ENCODE measurements at places on chromosomes 5 and 9. TPM values are rescaled to one million over a fixed set of nuclear protein-coding genes. Genes with fewer than 3 reads are reported as not detected.

PCDHB13 gene
- 0.73 TPM for polyA plus RNA-seq

UBAC1 gene
- polyA plus RNA-seq, result 35.8 TPM

AQP3 gene
- 12.4 TPM for polyA plus RNA-seq

- DNase-seq, result peak; percentile 26
Measured at GRCh38 chr9:91775011-91775707, 174.9 kb downstream of the ROR2 start.

DNA sequence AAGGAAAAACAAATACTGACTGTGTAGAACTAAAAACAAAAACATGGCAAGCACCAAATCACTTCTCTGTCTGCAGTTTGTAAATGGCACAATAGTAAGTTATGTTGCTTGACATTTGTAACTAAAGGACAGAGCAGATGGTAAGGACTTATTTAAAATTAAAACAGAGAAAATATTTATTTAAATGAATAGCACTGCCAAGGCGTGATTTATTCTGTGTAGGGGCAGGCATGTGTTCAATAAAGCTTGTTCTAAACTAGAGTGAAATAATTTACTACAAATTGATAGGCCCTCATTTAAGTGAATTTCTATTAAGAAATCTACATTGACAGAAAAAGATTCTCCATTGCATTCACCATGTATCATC lies 231.5 kb downstream of the CYLC2 start:
- no peak for DNase-seq

- DNase-seq, result no peak
Measured at GRCh38 chr5:154366353-154366752, 79.4 kb upstream of the SAP30L start.

DNA sequence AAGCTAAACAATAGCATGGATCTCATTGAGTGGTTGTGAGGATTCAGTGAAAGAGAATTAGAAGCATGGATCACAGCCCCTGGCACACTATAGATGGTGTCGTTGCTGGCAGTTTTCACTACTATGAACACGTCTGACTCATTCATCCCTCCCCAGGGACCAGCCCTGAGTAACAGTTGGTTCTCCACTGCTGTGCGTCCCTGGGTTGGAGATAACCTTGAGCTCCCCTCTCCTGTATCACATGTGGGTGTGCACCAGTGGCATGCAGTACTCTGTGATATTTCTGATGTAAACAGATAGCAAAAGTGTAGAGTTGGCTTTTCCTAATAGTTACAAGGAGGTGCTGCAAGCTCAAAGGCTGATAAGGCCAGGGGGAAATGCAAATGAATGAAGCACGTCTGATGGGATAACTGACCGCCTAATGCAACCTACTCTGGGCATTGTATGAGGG lies 8.8 kb upstream of the LCP2 start:
- no peak for DNase-seq

GRCh38 chr9:134222018-134222573 lies 57.7 kb upstream of the RNU6ATAC start:
- no peak for DNase-seq

GRCh38 chr9:95733741-95734666 lies 141.5 kb upstream of the ERCC6L2 start:
- no peak for DNase-seq

DNA sequence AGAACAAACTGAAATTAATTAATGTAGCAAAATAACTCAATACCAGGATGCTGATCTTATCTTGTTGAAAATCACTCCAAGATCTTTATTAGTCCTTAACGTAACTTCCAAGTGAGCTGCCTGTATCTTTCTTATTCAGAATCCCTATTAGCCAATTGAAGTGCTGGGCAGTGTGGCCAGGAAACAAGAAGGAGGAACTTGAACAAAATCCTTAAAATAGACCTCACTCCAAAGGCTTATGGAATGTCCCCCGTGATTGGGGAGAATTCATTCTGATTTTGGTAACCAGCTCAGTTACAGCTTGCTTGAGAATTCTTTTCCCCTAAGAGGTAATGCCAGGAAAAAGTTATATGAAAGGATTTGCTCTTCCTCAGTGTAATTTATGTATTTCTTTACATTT lies 171.0 kb downstream of the DEPDC1B start:
- DNase-seq, result no peak

DNA sequence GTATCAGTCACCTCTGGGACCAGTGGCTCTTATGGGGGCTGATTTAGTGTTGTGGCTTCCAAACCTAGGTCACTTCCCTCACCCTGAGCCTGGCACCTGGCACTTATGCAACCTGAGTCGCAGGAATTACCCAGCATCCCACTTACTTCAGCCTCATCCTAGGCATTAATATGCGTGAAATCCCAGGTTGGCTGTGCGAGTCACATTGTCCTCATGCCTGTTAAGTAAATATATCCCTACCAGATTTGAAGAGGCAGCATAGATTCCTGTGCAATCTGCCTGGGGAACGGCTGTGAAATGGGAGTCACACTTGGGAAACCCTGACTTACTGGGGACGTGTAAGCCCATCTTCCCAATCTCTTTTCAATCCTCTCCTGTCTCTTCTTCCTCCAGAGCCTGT lies 42.7 kb upstream of the AKNA start:
- DNase-seq, result no peak

DNA sequence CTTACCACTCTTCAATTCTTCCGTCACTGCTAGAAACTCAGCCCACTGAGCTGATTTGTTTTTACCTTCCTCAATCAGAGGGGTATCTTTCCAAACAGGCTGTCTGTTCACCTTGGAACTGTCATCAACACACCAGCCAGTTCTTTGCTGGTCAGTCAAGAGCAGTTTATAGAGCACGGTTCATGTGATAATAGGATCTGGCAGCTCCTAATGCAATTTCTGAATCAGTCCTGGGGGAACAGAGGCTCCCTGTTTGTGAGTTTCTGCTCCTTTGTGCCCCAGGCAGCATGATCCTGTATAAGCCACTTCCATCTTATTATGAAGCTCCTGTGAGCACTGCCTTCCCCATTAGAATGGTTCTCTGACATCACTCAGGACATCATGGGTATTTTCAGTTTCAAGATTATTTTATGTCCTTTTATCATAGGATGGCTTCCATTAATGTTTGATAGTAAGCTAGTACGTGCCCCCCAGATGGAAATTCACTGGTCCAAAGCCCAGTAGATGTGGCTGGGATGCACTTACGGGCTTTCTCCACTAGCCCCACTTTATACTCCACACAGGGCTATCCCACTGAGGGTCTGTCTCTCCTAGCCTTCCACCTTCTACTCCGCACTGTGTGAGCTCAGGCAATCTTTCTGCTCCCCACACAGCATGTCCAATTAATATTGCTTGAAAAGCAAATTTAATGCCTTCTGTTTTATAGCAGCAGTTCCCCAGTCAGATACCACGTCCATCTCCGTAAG lies 85.5 kb upstream of the SPIN1 start:
- DNase-seq, result no peak

DNA sequence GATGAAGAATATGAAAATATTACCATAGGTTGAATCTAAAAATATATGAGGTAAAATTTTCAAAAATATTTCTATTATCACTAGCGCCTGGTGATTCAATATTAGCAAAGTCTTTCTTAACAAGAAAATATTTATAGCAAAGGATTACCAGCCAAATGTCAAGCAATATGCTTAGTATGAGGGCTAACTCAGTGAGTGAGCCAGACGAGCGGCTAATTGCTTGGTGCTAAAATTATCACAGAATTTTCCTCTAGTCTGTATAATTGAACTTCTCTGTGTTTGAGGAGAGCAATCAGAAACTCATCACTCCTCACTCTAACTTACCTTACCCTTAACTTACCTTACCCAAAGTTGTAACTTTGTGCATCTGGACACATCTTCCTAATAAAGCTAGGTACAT lies 304.9 kb upstream of the PRR16 start:
- no peak for DNase-seq

- DNase-seq, result no peak
Measured at GRCh38 chr9:96383165-96383942, at the start of gene SLC35D2. TSS of gene SLC35D2 (minus strand) at chr9:96383711. CDS start at chr9:96383634, 77 bp downstream.

- DNase-seq, result no peak
Measured at GRCh38 chr9:95836072-95836471, 39.4 kb upstream of the ERCC6L2 start.

Data from AG04450 (cell line).